ENCODE measurements at places on chromosomes 12 and 14.

GRCh38 chr12:50599366-50600095 is 94.7 kb downstream of the DIP2B start:
- DNase-seq, result no peak

DNA sequence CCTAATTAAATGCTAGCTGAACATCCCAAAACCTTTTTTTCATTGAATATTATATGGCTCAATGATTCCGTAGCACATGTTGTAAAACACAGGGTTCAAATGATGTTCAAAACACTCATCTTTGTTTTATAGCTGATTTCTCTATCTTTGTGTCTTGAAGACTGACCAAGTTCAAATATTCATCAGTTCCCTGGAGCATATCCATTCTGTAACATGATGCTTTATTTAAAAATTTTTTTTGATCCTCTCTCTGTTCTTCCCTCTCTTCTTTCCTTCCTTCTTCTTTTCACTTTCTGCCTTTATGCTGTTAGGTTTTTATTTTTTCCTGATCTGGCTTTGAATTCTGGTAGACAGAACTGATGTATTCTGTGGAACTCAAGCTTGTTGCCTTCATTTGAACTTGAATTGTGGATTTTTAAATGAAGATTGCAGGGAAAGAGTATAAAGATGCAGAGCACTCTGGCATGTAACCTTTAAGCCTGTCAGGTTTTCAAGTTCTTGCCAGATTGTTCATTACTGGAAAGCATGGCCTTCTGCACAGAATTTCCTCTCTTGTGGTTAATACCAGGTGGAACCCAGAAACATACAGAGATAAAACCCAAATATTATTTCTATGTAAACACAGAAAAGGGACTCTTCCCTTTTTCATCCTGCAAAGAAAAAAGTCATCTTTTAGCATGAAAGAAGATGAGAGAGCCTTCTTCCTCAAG is 39.5 kb downstream of the PROX2 start:
- no peak for DNase-seq

GRCh38 chr14:103739793-103740501 is 24.3 kb downstream of the ZFYVE21 start:
- no peak for DNase-seq

DNA sequence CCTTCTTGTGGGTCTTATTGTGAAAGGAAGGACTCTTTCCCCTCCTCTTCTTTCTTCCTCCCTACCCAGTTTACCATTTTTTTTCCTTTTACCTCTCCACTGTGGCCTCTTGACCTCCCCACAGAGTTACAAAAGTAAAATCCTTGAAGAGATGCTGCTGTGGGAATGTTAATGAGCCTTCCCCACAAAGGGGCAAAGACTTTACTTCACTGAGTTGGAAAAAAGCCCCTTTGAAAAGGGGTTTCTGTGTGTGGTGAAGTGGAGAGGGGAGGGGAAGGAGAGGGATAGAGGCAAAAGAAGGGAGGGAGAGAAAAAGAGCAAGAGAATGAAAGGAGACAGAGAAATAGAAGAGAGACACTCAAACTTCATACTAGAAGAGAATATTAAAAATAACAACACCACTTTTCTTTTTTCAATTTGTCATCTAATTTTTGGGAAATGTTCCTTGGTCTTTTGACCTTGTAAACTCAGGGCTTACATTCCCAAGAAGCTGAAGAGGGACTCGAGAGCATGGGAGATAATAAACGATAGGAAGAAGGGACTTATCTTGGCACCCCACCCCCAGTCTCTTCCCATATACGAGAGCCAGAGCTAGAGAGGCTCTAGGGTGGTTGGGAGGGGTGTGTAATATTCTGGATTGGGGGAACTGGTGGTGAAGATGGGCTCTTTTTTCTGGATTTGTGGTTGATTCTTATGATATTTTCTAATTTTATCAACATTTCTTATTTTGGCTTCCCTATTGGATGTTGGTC is 13.2 kb upstream of the SALL2 start:
- no peak for DNase-seq

- no peak for DNase-seq
These were observed 177.0 kb upstream of the G2E3 start for GRCh38 chr14:30381861-30382480.

- DNase-seq, result no peak
These were observed 628 bp downstream of the VRTN start for GRCh38 chr14:74348735-74349463.

GRCh38 chr14:103398427-103399195 is 13.4 kb downstream of the MARK3 start:
- DNase-seq, result no peak

GRCh38 chr12:23771240-23771949 is 178.1 kb downstream of the SOX5 start:
- peak; percentile 59 for DNase-seq

- no peak for DNase-seq
These were observed 26.9 kb downstream of the GLIPR1L1 start for GRCh38 chr12:75361408-75361807.

DNA sequence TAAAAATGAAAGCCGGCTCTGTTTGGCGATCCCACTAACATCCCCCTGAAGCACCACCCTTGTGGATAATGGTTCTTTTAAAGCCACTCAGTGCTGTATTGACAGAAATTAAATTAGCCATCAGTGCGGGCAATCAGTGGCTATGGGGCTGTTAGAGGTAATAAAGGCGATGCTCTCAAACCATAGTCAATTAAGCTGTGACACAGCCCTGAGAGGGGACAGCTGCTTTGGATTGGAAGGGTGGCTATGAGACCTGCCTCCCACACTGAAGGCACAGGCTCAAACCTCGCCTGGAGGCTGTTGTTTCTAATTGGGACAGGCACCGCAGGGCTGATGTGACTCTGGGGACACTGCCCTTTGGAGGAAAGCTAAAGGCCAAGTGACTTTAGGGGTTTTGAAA is 562.2 kb downstream of the VRK1 start:
- no peak for DNase-seq

- DNase-seq, result no peak
These were observed 90.0 kb upstream of the EIF5 start for GRCh38 chr14:103243764-103244737.

GRCh38 chr14:52068615-52069306 is at the start of gene NID2:
TSS of gene NID2 (minus strand) at chr14:52069059. CDS start at chr14:52068994, 65 bp downstream.
- DNase-seq, result no peak

DNA sequence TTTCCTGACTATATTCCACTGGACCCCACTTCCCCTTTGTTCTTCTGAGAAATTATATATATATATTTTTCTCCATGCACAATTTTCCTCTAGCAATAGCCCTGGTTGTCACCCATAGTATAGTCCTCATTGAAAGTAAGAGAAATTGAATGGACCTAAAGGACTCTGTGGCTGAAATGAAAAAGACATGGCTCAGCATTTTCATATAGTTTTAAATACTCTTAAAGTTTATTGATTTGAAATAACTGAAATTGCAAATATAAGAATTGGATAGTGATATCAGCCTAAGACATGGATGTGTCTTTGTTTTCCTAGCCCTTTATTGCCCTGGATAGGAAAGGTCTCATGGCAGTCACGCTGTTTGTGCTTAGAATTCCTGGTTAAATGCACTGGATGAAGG is 113.8 kb downstream of the ANO6 start:
- no peak for DNase-seq

DNA sequence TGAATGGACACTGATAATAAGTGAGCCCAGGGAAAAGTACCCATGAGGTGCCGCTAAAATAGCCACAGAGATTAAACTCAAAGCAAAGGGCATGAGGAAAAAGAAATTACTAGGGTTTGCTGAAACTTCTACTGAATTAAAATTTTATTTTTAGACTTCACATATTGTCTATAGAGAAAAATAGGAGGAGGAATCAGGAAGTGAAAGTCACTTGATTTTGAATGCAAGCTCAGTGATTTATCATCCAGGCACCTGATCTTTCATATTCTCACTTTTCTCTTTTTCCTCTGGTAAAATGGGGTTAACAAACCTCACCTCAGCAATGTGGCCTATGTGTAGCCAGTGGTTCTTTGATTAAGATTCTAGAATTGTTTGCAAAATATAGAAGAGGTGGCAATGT is 479.8 kb downstream of the BCL11B start:
- no peak for DNase-seq

DNA sequence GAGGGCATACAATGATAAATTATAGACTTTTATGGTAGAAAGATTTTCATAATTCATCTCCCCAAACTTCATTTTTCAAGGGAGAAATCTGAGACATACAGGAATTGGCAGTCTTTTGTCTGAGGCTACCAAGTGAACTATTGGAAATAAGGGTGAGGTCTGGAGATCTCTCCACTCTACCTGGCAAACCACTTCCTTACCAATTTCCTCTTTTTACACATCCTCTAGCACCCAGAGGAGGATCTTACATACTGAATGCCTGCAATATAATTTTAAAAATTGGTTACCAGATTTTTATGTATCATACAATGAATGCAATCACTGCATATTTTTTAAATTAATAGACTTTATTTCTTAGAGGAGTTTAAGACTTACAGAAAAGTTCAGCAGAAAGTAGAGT is 6.6 kb downstream of the PDE6H start:
- DNase-seq, result no peak

- DNase-seq, result no peak
These were observed 60.9 kb upstream of the PSMA6 start for GRCh38 chr14:35231207-35231760.

GRCh38 chr14:22113401-22113800 is 439.8 kb upstream of the OR4E1 start:
- DNase-seq, result no peak

DNA sequence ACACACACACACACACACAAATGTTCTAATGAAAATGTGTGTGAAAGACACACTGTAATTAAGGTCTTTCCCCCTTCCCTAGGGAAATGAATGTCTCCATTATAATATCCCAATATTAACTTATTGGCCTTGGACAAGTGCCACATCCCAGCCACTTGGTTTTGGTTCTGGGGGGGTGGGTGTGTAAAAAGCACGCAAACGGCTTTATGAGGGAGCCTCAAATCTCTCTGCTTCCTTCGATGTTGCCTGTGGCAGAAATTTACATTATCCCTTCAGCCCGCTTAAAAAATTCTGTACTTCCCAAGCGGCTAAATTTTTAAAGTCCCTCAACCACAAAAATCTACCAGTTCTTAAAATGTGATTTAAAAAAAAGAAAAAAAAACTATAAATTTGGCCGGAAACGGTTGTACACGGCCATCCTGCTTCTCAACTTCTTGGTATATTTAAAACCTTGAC is 432 bp downstream of the C14orf93 start:
- no peak for DNase-seq

GRCh38 chr14:89491711-89492381 is 74.8 kb upstream of the FOXN3 start:
- no peak for DNase-seq

DNA sequence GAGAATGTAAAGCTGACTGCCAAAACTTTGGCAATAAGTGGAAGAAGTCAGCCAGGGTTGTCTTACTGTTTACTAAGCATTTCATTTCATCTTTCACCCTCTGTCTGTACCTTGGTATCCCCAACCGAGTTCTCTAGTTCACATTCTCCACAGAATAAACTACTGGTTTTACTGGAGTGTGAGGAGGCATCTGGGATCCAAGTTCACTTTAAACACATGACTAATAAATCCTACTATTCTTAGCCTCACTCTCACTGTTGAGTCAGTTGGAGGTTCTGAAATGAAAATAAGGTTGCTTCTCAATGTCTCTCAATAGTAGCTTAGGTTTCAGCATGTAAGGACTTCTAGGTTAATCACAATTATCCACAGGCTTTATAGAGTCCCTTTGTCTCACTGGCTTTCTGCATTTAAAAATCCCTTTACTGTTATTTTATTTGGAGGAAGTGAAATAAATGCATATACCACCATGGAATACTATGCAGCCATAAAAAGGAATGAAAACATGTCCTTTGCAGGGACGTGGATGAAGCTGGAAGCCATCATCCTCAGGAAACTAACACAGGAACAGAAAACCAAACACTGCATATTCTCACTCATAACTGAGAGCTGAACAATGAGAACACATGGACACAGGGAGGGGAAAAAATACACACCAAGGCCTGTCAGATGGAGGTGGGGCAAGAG is 95.8 kb downstream of the EPS8 start:
- no peak for DNase-seq

DNA sequence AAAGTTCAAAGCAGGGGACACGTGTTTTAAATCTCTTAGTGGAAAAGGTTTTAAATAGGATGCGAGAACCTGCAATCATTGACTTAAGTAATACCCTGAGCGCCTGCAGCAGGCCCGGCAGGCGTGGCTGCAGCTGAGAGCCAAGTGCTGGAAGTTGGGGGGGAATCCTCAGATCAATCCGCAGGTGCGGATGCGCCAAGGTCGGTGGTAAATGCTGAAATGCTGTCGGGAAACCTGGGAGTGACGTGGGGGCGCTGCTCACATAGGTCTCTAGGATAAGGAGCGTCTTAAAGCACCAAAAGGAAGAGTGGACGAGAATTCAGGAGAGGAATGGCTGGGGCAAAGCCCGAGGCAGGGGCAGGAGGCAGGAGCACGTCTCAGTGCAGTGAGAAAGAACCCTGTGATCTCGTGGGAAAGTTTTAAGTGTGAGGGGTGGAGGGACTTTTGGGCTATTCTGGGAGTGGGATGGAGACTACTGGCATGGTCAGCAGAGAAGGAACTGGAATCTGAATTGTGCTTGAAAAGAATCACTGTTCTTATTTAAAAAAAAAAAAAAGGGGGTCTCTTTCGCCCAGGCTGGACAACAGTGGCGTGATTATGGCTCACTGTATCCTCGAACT is 883 bp upstream of the CDCA4 start:
- DNase-seq, result peak; percentile 87

DNA sequence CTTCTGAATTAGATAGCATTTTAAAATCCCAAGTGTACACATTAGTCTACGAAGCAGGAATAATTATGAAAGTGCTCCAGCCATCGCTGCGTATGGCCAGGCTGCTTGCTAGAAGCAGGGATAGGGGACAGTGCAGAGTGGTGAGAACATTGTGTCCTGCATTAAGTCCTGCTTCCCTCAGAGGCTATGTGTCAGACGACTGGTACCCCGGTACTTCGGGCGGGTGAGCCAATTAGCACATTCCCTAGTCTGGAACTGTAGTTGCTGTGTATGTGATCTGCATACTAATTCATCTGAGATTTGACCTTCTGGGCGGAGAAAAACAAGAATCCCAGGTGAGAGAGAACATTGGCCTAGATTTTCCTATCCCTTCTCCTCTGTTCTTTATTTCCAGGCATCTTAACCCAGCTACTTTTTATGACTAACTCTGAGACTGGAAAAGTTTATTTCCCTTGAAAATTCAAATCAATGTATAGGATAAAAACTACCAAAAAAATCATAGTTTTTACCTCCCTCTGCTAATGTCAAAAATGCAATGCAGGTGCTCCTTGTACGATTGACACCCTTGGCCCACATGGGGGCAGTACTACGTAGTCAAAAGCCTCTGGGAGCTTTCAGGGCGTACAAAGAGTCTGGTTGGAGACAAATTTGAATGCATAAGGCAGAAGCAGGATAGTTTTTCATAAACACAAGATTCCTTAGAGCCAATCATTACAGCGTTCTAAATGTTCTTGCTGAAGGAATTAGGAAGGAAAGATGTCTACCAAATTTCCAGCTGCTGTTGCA is 764.3 kb downstream of the NOVA1 start:
- peak; percentile 85 for DNase-seq

Data from NCI-H146 (cell line).